ENCODE measurements at places on chromosomes 11 and 22. TPM values are rescaled to one million over a fixed set of nuclear protein-coding genes. Genes with fewer than 3 reads are reported as not detected.

- no peak overlapping the region for H3K27ac ChIP-seq
- H3K36me3 ChIP-seq = no peaks in the 10 kb centered on the region
- no peak overlapping the region for H3K4me3 ChIP-seq
- DNase-seq = no peak
Observed at GRCh38 chr11:128409476-128409875, 177.9 kb downstream of the ETS1 start.

DNA sequence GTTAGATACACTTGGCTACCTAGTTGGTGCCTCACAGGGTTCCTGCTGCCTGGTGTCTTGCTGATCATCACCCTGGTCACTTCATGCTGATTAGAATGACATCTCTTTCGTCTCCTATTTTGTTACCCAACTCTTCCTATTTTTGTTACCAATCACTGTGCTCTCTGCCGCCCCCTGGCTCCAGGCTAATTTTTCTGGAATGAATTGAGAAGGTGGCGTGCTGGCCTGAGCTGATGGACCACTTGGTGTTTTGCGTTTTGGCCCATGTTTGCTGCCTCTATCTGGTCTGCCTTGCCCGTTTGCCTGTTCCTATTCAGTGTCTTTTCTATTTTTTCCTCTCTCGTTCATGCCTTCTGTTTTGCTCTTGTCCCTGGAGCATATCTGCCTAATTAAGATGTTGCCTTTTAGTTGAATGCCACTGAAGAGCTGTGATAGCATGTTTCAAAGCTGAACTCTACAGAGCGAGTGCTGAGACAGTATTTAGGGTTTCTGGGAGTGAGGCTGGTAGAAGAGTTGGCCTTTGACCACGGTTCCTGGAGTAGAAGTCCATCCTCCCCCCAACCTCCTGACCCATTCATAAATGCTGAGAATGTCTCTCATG lies 5.9 kb upstream of the ATF4 start:
- H3K4me3 ChIP-seq = peak overlapping the region; percentile 66
- DNase-seq = peak; percentile 72
- H3K4me1 ChIP-seq = peaks cover 20% of the 10 kb centered on the region
- peak overlapping the region; percentile 52 for H3K27ac ChIP-seq

The OR4A16 gene
- not detected for total RNA-seq

The USH1C gene
- total RNA-seq = 1.4 TPM

The BCO2 gene
- 2.6 TPM for total RNA-seq

DNA sequence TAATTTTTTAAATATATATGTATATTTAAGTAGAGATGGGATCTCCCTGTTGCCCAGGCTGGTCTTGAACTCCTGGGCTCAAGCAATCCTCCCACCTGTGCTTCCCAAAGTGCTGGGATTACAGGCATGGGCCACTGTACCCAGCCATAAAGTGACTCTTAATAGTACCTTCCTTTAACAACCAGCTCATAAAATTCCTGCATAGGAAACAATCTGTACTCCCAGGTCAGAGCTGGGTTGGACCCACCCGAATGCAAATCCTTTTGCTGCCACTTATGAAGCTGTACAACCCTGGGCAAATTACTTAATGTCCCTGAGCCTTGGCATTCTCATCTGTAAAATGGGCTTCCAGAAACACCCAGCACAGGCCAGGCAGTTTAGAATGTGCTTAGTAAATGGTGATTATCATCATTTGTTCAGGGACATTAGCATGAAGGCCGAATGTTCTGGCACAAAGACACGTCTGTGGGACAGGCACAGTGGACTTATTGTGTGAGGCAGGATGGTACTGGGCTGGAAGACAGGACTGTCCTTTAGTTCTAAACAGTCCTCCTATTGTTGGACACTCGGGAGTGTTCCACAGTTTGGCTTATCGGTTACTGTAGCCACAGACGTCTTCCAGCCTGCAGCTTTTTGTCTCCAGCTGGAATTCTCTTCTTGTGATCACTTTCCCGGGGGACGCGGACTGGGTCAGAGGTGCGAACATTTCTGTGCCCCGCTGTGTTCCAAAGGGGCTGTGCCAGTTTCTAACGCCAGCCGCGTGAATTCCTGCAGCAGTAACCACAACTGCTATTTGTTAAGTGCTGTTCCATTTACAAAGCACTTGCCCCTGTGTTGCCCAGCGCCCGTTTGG lies 6.0 kb downstream of the PDXP start:
- H3K4me1 ChIP-seq = peaks cover 3% of the 10 kb centered on the region
- no peak for DNase-seq
- no peak overlapping the region for H3K27ac ChIP-seq

The NCR3LG1 gene
- 0.23 TPM for total RNA-seq

GRCh38 chr11:19243143-19243542 lies 2.4 kb upstream of the E2F8 start:
- H3K36me3 ChIP-seq = no peaks in the 10 kb centered on the region
- peaks cover 16% of the 10 kb centered on the region for H3K27me3 ChIP-seq
- DNase-seq = no peak
- peaks cover 2% of the 10 kb centered on the region for H3K4me1 ChIP-seq
- no peak overlapping the region for H3K27ac ChIP-seq

The OR51E2 gene
- not detected for total RNA-seq

GRCh38 chr11:76835036-76835435 lies 25.7 kb upstream of the ACER3 start:
- H3K4me3 ChIP-seq = no peak overlapping the region
- H3K27me3 ChIP-seq = no peaks in the 10 kb centered on the region
- H3K4me1 ChIP-seq = peaks cover 13% of the 10 kb centered on the region

- no peak for DNase-seq
- no peak overlapping the region for H3K27ac ChIP-seq
- H3K4me1 ChIP-seq = peaks cover 4% of the 10 kb centered on the region
- no peaks in the 10 kb centered on the region for H3K36me3 ChIP-seq
- peaks cover 10% of the 10 kb centered on the region for H3K27me3 ChIP-seq
Observed at GRCh38 chr11:1840780-1841480, 2.1 kb downstream of the TNNI2 start.

GRCh38 chr22:36833073-36833472 lies 16.2 kb upstream of the PVALB start:
- no peaks in the 10 kb centered on the region for H3K36me3 ChIP-seq
- no peak overlapping the region for H3K27ac ChIP-seq
- H3K4me3 ChIP-seq = no peak overlapping the region
- peaks cover 3% of the 10 kb centered on the region for H3K4me1 ChIP-seq
- no peaks in the 10 kb centered on the region for H3K27me3 ChIP-seq
- no peak for DNase-seq

- DNase-seq = no peak
- no peak overlapping the region for H3K27ac ChIP-seq
- peaks cover 1% of the 10 kb centered on the region for H3K27me3 ChIP-seq
- H3K4me1 ChIP-seq = no peaks in the 10 kb centered on the region
Observed at GRCh38 chr22:27598792-27599191, 202.8 kb downstream of the MN1 start.

Measured in endothelial cell (in vitro differentiated cells).